Panc1 (cell line): ENCODE measurements at places on chromosomes 5 and 9.

GRCh38 chr5:116750631-116751580 is 176.3 kb upstream of the SEMA6A start:
- no peak for DNase-seq

DNA sequence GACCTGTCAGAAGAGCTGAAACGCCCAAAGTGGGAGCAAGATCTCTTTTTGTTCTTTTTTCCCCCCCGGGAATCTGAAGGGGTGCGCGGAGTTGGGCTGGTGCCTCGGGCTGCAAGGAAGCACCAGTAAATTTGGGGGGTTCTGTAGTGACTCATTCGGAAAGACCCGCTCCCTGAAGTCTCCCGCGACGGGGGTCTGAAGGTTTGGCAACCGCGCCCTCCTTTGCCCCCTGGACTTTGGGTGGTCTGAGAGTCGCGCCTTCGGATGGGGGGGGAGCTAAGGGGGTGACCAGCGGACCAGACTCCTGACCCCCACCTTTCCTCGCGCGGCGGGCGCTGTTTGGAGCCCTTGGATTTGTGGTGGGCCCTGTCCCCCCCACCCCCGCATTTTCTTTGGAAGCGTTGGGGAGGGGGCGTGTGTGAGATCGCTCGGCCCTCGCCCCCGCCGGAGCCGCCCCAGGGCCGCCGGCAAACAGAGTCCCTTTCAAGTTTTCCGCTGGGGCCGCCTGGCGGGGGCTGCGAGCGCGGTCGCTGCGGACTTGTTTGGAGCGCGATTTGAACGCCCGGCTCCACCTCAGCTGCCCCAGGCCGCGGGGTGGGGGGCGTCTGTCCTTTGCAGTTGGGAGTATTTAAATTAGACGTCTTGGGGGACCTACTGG is 2.0 kb downstream of the CXXC5 start:
- DNase-seq = no peak

GRCh38 chr5:178699681-178700253 is 30.7 kb downstream of the ZNF354A start:
- no peak for DNase-seq

DNA sequence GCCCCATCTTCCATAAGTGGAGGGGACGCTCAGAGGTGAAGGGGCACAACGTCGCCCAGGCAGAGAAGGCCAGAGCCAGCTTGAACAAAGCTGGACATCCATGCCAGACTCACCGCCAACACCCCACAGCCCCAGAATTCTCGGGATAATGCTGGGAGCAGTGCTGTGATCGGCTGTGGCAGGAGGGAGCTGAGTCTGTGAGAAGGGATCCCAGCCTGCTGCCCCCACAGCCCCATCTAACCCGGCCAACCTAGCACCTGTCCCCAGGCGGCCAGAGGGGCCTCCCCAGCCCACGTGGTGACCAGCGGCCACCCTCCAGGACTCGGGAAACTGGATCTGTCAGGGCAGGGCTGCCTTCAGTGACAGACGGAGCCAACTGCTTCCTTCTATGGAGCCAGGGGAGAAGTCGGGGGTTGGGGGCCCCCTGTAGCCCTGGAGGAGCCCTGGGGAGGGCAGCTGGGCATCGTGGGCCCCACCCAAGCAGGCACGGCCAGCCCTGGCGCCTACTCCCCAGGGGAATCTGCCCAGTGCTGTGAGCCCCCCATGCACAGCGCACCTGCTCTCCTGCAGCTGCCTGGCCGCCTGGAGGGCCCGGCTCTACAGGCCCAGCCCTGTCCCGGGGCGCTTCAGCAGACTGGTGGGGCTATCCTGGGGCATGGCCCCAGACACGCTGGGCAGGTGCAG is 6.0 kb downstream of the BRD3 start:
- DNase-seq = no peak

GRCh38 chr5:2149195-2149539 is 266.4 kb upstream of the IRX4 start:
- no peak for DNase-seq
